ENCODE measurements at places on chromosomes 3 and 15.

GRCh38 chr3:43217206-43217605 lies 69.1 kb upstream of the SNRK start:
- no peak for DNase-seq

- DNase-seq, result no peak
These were observed 35.1 kb downstream of the SLMAP start for GRCh38 chr3:57791245-57791644.

- no peak for DNase-seq
These were observed 8.5 kb downstream of the GYG1 start for GRCh38 chr3:148999806-149000205.

GRCh38 chr15:76976572-76977270 lies 18.2 kb upstream of the PSTPIP1 start:
- DNase-seq, result no peak

- DNase-seq, result no peak
These were observed 9.3 kb upstream of the C15orf61 start for GRCh38 chr15:67511606-67512005.

DNA sequence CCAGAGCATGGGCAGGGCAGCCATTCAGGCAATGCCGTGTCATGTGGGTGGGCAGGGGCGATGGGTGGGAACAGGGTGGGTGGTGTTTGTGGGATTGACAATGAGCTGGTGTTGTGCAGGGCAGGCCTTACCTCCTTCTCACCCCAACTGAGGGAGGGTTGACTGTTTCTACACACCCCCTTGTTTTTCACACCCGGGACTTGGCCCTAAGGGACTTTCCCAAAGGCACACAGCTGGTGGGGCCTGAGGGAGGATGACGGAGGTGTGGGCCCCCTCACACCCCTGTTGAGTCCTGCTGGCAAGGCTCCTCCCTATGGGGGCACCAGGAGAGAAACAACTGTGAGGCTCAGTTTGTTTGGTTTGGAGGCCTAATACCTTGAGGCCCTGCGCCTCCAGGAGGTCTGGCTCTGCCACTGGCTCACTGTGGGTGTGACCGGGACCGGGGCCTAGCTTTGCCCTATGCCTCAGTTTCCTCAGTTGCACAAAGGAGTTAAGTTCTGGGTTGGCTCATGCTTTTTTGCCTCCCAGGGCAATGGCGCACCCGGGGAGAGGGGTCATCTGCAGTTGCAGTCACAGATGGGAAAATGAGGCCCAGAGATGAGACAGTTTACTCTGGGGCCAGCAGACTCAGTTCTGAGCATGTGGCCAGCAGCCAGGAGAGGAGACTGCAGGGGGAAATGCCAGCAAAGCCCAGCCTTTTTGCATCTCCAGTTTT lies 5.1 kb upstream of the DNAH1 start:
- DNase-seq, result no peak

- DNase-seq, result no peak
These were observed 1.9 kb downstream of the IVD start for GRCh38 chr15:40407330-40407990.
